NCI-H524 treated with DMSO at 0.1 percent for 48 hours (cell line): ENCODE measurements at places on chromosomes 5 and 9.
A peak's percentile ranks its signal among the peaks of the same experiment; 100 is the strongest.

DNA sequence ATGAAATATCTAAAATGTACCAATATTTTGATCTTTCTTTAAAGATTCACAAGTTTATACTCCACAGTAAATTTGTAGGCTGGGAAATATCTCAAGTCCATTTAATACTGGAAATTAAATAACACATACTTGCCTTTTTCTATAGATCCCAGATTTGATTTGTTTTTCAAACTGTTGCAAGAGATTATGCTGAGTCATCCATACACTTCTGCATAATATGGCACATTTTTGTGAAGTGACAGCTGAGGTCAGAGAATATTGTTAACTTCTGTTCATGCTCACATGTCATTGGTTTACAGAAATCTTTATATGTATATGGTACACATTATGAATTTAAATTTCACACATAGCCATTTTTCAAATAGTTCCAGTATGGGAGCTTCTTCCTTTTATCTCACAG is 1066.3 kb upstream of the NUDT12 start:
- no peak for DNase-seq

GRCh38 chr9:1034271-1034670 is 15.9 kb upstream of the DMRT2 start:
- DNase-seq, result no peak

DNA sequence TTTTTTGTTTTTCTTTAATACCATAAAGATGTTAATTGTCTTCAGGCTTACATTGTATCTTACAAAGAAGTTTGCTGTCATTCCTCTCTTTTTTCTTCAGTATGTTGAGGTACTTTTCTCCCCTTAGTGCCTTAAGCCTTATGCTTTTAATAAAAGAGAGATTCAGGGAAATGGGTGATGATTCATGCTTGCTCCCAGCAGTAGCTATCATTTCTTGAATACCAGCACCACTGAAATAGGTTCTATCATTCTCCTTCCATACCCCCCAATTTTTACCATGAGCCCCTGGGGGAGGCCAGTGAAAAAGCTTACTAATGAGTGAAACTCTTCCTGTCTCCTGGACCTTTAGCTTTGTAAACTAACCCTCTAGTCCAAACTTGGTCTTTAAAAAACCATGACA is 165.0 kb downstream of the FBXL7 start:
- DNase-seq, result no peak

- no peak for DNase-seq
Observed at GRCh38 chr5:146450002-146450401, 2.9 kb downstream of the TCERG1 start.

DNA sequence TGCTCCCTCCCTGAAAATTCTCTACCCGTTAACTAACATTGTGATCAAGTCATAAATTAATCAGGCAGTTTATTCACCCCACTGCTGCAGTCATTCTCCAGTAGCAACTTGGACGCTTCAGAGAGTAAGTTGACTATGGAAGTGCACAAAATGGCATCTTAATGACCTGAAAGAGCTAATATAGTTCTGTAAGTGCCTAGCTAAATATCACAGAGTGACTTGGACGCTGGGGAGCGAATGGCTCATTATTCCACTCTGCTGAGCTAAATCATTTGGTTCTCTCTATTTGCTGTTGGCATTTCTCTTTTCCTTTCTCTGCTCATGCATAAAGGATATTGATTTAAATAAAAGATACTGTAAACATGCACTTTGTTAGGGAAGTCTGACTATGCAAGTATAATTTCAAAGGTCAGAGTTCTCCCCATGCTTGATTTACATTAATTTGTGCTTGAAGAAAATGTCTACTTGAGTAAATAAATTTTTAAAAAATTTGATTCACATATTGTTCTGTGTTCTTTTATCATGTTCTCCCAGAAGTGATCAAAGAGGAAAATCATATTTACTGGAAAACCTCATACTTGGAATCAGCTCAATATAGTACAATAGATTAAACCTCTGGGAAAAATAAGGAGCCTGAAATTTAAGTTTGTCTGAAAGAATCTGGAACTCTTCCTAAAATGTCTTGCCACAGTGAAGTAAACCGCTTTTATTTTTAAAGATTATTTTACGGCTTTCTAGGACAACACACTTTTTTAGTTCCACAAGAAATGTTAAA is 169.5 kb upstream of the HAPLN1 start:
- DNase-seq, result no peak

DNA sequence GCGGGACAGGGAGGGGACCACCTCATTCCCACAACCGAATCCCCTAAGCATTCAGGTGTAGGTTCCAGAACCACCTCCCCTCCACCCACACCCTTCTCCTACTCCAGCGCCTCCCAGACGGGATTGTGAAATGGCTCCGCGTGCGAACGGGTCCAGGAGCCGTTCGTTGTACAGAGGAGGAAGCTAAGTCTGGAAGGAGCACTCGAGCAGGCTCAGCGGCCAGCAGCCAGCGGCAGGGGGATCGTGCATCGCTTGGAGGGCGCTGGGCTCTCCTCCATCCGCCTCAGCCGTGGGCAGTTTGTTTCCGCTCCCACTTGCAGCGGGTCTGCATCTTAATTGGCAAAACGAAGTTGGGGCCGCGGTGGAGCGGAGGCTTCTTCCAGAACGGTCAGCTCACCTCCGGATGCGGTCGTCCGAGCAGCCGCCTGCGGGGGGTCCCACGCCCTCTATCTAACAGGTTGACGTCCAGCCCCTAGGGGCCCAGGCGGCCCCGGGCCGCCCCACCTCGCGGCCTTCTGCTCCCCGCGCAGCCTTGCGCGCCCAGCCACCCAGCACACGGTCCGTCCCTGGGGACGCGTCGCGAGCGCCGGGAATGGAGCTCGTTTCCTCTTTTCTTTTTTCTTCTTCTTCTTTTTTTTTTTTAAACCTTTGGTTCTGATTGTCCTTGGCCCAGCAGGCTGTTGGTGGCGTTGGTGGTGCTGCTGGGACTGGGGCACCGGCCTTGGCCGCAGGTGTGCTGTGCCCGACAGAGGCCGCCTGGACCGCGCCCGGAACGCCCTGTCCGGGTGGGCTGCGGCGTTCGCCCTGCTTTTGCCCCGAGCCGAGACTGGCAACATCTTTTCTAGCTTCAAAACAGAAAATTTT is 3.9 kb upstream of the BARX1 start:
- DNase-seq, result no peak

DNA sequence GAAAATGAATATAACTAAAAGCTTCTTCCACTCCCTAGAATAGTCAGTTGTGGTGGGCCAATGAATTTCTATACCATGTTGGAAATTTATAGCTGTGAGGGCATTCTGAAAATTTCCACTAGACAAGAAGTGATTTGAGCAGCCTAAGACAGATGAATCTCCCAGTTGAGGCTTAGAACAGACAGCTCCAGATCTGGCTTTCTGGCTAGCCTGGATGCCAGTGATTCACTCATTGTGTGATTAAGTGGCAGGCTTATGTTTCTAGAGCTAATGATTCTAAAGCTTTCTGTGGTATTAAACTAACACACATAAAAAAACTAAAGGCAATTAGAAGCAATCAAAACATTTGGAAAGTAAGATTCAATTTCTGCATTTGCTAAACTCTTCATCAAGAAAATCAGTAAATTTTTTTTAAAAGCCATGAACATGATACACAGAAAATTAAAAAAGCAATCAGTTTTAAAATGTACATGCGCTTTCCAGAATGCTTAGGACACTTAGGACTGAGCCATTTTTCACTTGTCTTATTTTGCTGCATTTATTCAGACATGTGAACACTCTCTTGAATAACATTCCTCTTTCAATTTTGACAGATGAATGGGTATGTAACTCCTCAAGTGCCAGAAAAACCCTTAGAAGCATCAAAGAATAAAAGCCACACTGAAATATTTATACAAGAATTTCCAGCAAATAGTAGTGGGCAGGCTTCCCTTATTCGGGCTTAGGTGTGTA is 100.5 kb upstream of the GNAQ start:
- no peak for DNase-seq

- DNase-seq, result peak; percentile 41
Observed at GRCh38 chr5:168720575-168720974, 141.4 kb upstream of the PANK3 start.

DNA sequence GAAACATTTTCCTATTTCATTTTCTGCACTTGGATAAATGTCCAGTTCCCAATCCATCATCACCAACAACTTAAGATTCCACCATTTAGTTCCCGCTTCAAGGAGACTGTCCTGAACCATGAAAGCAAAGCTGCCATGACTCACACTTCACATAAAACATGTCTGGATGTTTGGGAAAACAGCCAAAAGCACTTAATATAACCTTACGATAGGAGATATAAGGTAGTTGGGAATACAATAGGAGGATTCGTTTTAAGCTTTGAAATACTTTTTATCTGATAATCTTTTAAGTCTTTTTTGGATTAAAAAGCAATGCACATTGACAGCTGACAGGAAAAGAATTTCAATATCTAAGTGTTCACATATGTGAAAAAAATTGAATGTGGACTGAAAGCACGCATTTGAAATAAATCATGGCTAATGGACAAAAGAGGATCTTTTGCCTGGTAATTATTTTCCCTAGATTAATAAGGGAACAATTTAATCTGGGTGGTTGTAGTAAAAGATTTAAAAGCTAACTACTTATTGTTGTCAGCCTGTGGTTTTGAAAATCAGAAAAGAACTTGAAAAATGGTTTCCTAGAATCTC is 17.3 kb upstream of the TGFBI start:
- no peak for DNase-seq

DNA sequence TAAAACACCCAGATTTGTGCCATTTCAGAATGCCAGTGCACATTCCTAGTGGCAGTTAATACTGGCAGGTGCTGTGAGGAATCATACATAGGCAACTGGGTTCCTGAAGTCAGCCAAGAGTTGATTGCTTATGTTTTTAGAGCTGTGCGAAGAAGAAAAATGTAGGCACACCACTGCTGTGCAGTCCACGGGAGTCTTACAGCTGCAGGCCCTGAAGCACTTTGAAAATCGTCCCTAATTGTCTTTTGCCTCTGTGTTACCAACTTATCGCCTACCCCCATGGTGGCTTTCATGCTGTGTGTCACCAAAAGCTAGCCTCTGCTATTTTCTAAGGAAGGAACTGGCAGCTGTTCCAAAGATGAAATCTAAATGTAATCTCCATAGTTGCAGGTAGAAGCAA is 263.9 kb downstream of the ARRDC3 start:
- DNase-seq, result no peak

DNA sequence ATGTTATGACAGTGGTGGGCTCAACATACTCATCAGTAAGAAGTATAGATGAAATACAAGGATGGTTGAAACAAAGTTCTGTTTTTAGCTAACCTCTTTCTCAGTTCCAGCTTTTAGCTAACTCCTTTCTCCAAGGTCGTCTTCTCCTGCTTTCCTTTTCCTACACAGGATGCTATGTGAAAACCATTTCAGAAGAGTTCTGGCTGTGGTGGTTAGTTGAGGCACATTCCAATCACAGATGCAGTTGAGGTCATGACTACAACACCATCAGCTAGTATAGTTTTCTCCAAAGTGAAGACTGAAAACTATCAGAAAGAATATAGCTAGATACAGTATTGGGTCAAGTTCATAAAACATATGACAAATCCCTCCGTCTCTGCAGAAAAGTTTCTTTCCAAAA is 477.7 kb upstream of the C9orf72 start:
- no peak for DNase-seq

DNA sequence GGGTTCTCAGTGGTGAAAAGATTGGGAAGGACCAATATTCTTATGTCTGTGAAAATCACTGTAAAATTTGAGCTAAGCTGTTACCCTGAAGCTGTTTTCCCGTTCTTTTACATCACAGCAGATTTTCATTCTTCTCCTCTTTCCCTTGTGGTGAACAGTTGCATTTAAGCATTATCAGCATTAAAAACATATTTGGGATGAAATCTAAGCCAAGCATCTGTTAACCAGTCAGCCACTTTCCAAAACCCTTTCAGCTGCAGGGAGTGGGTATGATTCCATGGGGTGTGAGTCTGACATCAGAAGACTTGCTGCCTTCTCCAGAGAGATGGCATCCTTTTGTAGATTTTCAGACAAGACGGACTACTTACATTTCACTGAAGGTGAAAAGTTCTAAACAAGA is 97.2 kb downstream of the TRIO start:
- DNase-seq, result peak; percentile 83

- no peak for DNase-seq
Observed at GRCh38 chr9:89387197-89387849, 69.0 kb downstream of the SECISBP2 start.

GRCh38 chr9:133582501-133583045 is 26.6 kb downstream of the FAM163B start:
- DNase-seq, result no peak

DNA sequence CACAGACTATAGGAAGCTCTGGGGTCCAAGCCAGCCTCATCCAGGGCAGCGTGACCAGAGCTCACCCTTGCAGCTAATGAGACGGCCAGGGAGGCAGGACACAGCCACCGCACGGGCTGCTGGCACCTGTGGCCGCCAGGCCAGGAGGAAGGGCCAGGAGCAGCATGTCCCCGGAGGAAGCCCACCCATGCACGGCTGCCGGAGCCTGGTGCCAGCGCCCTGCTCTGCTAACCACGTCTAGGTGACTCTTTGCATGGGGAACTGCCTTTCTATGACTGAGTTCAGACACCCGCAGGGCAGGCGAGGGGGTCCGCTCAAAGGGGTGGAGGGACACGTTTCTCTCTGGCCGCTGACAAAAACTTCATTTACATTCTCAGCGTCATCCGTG is 68.5 kb upstream of the SARDH start:
- DNase-seq, result no peak

DNA sequence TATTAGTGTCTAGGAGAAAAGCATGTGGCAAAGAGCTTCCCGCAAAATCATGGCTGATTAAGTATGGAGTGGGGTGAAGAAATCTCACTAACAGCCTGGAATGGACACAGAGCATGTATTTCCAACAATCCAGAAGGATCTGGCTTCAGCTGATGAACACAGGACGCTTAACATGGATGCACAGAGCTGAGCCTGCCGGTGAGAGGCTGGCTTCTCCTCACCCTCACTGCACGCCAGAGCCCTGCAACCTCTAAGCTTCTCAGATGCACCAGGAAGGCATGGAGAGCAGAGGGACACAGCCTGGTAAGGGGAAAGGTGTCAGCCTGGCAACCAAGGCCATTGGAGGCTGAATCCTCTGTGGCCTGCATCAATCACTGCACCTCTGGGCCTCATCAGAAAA is 298.5 kb downstream of the TRIM32 start:
- DNase-seq, result no peak

- DNase-seq, result no peak
Observed at GRCh38 chr5:154092356-154093141, 53.8 kb downstream of the MFAP3 start.

GRCh38 chr9:18976221-18976708 is 56.7 kb downstream of the SAXO1 start:
- DNase-seq, result no peak

DNA sequence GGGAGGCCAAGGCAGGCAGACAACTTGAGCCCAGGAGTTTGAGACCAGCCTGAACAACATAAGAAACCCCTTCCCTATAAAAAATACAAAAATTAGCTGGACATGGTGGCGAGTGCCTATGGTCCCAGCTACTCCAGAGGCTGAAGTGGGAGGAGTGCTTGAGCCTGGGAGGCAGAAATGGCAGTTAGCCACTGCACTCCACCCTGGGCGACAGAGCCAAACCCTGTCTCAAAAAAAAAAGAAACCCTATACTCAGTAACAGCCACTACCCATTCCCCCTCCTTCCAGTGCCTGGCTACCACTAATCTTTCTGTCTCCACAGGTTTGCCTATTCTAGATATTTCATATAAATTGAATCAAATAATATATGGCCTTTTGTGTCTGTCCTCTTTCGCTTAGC is 14.3 kb upstream of the SIL1 start:
- no peak for DNase-seq

- no peak for DNase-seq
Observed at GRCh38 chr5:56525113-56525512, 290.2 kb upstream of the MAP3K1 start.

- no peak for DNase-seq
Observed at GRCh38 chr5:61330341-61330844, 1.7 kb upstream of the ZSWIM6 start.

- no peak for DNase-seq
Observed at GRCh38 chr9:17017931-17018491, 116.8 kb upstream of the CNTLN start.
